RWPE1 (cell line): ENCODE measurements at places on chromosomes 13 and 19.

DNA sequence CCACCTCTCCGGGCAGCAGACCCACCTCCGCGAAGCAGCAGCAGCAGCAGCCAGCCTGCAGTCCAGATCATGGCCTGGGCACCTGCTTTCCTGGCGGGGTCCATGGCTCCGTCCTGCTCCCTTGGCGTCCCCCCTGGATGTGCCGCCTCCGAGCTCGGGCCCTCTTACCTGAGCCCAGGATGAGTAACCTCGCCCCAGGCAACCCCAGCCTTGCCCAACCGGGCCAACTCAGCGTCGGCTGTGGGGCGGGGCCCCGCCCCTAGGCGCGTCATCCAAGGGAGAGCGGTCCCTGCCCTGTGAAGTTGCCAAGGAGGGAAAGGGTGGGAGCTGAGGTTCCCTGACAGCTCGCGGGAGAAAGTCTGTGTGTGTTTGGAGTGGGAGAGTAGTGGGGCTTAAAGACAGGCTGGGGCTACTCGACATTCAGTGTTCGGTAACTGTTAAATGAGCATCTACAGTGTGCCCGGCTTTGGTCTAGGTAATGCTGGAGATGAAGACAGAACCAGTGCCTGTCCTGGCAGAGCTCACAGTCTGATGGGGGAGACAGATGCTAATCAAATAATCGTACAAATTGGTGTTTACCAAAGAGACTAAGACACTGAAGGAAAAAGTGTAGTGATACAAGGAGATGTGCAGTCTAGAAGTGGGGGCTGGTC, at the start of gene LYPD3:
Gene LYPD3, minus strand, starts transcription at position 141 of the 653 bp plus-strand sequence. Its CDS starts 37 bp downstream, at position 104.
- DNase-seq: peak; percentile 95

- DNase-seq: no peak
These were observed 588.5 kb downstream of the GPC5 start for GRCh38 chr13:91986761-91987483.

GRCh38 chr13:55573565-55573964, 1567.2 kb upstream of the PRR20A start:
- DNase-seq: no peak

GRCh38 chr19:14798760-14799159, 20.4 kb upstream of the ADGRE2 start:
- no peak for DNase-seq

DNA sequence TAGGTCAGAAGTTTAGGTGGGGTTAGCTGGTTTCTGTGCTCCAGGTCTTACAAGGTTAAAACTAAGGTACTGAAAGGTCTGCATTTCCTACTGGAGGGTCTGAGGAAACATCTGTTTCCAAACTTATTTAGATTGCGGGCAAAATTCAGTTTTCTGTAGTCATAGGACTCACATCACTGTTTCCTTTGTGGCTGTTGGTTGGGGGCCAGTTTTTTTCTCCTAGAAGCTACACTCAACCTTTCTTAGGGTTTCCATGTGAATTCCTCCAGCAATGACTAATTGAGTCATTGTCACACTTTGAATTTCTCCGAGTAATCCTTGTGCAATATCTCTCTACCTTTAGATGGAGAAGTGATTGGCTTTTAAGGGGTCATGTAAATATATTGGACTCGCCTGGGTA, 773.4 kb upstream of the SLITRK1 start:
- no peak for DNase-seq

DNA sequence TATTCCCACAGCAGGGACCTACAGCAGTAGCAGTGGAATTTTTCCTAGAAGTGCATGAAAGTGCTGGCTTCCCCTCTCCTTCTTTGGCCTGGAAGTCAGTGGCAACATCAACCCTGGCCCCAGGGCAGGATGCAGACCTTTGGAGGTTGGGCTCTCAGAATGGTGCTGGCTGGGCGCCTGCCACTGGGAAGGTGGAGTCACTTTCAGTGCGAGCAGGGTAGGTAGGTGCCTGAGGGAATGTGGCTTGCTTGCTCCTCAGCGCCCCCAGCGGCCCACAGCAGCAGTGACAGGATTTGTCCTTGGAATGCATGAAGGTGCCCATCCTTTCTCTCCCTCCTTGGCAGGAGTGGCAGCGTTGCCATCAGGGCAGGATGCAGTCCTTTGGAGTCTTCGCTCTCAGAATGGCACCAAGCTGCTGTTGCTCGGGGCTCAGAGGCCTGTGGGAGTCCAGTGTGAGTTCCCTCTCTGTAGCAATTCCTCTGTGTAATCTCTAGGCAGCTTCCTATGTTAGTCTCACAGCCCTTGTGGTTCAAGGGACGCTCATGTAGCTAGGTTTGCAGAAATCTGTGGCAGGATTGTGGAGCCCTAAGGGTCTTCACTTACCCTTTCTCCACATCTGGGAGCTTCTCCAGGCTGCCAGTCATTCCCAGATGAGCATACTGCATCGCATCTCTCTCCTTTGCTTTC, 354.4 kb upstream of the DACH1 start:
- peak; percentile 16 for DNase-seq

DNA sequence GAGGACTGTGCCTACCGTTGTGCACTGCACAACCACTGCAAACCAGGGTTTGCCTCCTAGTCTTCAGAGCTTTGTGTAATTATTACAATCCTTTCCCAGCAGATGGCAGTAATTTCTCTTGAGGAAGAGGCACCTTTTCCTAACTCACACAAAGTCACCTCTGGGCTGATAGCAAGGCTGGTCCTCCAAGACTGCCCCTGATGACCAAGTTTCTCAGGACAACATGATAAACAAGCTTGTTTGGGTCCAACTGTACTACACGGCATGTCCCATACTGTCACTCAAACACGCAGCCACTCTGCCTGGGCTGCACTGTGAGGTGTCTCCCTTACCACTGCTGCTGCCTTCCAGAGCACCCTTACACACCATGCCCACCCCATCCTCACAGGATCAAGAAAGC, 39.3 kb downstream of the RFXAP start:
- DNase-seq: peak; percentile 21

GRCh38 chr13:42808341-42808940, 27.1 kb downstream of the FAM216B start:
- DNase-seq: no peak

DNA sequence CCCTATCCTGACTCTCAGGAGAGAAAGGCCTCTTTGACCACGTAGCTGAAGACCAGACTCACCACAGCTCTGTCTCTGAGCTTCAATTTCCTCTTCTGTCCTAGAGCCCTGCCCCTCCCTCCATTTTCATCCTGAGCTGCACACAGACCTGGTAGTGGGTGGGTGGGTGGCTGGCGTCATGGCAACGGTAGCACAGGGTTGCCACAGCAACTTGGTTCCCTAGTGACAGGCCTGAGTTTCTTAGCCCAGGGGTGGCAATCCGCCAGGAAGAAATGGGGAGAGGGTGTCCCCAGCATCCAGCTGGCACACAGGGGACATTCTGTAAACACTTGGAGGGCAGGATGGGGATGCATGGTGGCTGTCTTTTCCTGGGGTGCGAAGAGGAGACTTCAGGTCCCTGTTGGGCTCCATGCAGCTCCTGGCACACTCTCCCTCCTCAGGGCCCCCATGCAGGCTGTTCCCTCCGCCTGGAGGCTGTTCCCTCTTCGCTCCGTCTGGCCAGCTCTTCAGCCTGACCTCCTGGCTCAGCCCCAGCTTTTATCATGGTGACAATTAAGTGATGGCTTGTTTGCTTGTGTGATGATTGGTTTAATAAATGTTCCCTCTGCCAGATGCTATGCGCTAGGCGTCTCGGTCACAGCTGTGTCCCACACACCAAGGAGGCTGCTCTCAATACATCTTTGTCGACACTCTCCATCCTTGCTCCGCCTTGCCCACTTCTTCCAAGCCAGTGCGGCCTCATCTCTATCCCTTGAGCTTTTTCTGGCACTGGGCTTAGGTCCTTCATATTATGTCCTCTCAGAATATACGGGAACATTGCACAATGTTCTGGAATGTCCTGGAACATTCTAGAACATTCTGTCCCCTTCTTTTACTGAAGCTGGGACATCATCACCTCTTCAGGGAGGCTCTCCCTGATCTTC, 7.4 kb upstream of the KLHL26 start:
- DNase-seq: no peak

DNA sequence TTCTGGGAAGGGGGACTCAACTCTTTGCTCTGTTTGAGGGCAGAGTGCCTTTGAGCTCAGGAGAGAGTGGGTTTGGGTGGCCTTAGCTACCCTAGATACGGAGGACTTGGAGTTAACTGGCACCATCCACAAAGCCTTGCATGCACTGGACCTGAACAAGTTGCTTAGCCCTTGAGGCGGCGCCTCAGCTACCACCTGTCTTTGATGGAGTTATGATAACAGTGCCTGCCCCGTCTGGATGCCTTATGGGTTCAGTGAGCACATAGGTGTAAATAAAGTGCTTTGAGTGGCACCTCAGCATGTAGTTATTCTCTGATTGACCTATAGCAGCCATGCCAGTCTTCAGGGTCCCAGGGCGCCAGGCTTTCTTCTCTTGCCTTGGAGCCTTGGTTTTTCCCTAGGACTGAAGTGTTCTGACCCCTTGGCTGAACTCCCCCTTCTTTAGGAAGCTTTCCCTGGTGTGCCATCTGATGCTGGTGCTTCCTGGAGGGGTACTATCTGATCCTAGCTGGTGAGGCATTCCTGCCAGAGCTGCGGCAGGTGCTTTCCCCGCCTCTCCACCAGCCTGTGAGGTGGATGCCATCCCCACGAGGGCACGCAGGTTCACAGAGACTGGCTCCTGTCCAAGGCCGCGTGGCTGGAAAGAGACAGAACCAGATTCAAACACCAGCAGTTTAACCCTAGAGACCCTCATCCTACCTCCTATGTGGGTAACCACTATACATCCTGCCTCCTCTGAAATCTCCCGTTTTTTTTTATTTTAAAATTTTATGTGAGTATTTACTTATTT, 5.8 kb downstream of the BCKDHA start:
- DNase-seq: no peak

GRCh38 chr13:48977286-48977625, 1.5 kb downstream of the FNDC3A start:
- DNase-seq: no peak

DNA sequence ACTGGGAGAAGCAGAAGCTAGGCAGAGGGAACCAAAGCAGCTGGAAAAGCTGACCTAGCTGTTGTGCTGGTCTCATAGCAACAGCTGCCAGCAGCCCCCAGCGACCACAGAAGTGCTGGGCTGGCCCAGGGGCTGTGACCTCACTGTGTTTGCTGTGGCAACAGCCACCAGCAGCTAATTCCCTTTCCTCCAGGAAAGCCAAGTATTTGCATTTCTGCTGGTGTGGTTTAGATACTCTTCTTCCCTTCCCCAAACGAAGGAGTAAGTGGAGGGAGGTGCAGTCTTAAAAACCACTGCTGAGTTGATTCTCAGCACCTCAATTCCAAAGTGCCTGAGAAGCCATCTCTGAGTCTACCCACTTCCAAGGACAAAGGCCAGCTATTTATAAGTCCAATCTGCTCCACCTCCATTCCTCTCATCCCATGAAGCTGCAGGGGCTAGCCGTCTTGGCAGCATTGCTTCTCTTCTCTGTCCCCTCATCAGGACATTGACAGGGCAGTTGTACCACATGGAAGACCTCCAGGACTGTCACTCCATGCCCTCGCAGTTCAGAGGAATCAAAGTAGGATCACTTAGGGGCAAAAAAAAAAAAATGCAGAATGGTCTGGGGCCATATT, 11.5 kb upstream of the CCDC97 start:
- no peak for DNase-seq

- DNase-seq: no peak
These were observed 25.1 kb downstream of the RBM26 start for GRCh38 chr13:79380997-79381396.

DNA sequence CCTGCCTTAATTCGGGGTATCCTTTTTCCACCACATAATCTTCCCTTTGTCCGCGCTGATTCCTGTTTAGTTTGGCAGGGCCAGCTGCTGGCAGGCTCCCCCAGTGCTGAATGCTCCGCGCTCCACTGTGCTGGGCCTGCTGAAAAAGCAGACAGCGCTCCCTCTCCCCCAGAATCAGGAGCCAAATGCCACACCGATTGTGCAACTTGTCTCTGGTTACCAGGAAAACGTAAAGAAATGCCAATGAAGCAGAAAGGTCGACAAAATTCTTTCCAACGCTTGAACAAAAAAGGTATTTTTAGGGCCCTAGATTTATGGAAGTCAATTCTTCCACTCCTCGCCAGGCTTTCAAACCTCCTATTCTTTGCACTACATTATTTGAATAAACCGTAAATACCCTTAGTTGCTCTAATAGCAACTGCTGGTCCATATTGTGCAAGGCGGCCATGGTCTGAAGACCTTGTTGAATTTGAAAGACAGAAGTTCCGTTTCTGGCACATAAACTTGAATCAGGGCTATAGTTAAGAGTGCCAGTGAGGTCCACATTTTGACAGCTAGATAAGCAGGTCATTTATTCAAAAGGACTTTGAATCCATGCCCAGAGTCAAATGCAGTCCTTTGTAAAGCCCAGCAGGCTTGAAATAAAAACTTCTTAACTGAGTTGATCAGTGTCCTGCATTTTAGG, 206.7 kb upstream of the RFC3 start:
- DNase-seq: no peak

DNA sequence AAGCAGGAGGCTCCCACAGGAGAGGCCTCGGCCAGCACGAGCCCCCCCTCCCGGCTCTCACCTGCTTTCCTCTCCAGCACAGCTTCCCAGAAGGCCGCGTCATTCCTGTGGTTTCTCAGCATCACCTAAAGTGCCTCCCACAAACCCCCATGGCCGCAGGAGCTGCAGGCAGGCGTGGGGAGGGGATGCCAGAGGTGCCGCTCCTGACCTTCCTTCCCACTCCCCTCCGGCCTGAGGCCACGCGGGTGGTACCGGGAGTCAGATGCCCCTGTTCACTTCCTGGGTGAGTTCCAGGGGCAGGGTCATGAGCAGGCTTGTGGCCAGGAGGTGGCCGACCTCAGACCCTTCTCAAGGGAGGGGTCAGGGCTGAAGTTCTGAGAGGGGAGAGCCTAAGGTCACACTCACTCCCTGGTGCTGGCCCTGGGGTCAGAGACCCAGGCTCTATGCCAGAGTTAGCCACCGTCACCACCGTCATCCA, 14.4 kb upstream of the NPAS1 start:
- DNase-seq: no peak

- no peak for DNase-seq
These were observed 87.4 kb upstream of the ARHGEF7 start for GRCh38 chr13:111027458-111028439.

- DNase-seq: no peak
These were observed 56.1 kb upstream of the STK24 start for GRCh38 chr13:98632961-98633360.

DNA sequence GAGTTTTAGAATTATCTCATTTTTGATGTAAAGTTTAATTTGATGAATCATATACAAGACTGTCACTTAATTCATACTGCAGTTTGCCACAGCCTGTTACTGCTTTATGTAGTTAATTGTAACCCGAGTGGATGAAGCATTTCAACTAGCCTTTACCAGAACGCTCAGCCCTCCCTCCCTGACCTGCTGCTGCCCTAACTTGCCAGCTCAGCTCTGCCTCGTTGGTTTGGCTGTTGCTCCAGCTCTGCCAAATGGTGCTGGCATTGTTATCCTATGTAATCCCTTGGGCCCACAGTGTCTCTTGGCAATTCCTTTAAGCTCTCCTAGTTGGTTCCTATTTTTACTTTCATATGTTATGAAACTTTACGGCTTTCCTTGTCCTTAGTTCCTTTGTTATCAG, 113.3 kb downstream of the LMO7 start:
- DNase-seq: peak; percentile 18
